ENCODE measurements at places on chromosomes 2 and 18.

DNA sequence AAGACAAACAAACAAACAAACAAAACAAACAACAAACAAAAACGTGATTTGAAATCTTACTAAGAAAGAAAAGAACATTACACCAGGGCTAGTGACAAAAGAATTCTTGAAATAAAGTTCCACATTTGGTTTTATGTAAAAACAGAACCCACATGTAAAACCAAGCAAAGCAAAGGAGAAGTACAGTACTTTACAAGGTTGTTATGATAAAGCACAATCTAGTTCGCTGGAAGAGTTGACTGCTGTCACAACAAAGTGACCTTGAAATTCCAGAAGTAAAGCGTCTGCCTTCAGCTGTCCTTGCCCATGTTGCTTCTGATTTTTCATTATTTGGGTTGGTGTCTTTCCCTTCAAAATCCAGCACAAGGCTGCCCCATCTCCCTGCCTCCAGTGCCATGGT lies 94.8 kb upstream of the CYRIA start:
- DNase-seq, result no peak

DNA sequence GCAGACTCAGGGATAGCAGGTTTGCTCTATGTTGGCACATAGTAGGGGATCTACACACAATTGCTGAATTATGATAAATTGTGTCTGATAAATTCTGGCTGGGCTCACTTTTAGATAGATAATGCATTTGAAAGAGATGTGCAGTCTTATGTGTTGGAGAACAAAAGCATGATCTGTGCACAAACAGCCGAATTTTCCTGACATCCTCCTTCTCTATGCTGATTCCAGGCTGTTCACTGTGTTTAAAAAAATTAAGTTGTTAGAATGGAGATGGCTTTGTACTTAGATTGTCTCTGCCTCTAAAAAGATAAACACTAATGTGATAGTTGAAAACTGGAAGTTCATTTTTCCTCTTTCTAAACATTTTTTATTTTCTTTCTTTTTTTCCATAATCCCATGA lies 2.1 kb downstream of the CERS6 start:
- DNase-seq, result no peak

GRCh38 chr2:228197504-228197903 lies 16.0 kb upstream of the SPHKAP start:
- DNase-seq, result no peak

GRCh38 chr18:34709750-34710441 lies at the start of gene DTNA:
Gene DTNA, plus strand, starts transcription at chr18:34710298. Its CDS starts 45,679 bp downstream, at chr18:34755977.
- peak; percentile 60 for DNase-seq

DNA sequence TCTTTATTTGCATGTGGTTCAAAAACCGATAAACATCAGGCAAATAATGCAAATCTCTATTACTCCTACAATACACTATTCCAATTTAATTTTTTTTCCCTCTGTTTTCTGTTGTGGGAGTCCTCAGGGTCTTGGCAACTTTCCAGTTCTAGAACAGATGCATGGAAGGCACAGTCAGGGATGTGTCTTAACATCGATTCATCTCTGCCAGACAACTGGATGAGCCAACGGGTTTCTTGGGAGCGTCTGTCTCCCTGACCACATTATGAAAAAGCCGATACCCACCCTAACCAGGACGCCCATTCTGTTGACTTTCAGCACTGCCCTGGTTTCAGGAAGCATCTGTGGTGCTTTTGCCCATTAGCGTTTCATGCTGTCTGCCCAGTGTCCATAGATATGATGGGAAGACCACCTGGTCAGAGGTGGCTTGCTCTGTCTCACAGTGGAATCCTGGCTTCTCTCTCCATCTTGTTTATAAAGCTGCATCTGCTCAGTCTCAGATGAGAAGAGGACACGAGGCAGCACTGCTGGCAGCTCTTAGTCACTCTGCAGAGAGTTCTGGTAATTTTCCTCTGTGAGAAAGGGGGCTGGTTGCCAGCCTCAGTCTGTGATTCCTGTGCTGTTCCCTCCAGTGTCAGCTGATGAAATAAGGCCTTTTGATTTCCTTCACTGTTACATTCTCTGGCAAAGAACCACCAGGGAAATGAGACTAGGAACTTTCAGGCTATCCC lies 57.9 kb upstream of the KCNE4 start:
- no peak for DNase-seq

DNA sequence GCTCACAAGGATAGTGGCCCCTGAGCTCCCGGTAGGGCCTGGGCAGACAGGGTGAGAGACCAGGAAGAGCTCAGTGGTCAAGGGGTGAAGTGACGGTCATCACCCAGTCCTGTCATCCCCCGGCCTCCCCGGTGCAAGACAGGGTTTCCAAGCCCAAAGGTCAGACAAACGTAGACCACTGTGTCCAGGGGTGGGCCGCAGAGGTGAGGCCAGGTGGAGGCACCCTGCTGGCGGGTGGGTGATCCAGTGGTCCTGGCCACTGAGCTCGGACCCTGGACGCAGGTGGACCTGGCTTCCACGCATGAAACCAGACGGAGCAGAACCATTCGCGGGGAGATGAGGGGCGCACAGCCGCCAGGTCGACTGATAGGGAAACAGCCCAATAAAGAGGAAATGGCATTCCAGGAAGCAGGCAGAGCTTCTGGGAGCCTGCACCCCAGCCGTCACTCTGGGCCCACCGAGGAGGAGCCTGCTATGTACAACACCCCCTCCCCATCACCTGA lies 14.4 kb upstream of the SNED1 start:
- DNase-seq, result no peak

DNA sequence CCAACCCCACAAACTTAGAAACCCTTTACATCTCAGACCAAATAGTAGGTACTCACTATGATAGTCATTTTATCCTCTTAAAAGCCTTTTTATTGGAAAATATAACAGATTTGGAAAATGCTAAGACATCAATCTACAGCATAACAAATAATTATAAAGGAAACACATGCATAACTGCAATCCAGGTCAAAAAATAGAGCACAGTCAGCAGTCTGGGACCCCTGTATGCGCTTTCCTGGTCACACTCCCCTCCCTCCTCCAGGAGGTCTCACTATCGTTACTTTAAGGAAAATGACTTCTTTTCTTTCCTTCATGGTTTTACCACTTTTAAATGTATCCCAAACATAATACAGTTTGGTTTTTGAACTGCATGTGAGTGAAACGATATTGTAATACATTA lies 90.5 kb upstream of the CCDC150 start:
- DNase-seq, result no peak
